Right hindlimb (tissue), 1 donor: ENCODE measurements at places on chromosomes 3 and 15.
A peak's percentile ranks its signal among the peaks of the same experiment; 100 is the strongest.

DNA sequence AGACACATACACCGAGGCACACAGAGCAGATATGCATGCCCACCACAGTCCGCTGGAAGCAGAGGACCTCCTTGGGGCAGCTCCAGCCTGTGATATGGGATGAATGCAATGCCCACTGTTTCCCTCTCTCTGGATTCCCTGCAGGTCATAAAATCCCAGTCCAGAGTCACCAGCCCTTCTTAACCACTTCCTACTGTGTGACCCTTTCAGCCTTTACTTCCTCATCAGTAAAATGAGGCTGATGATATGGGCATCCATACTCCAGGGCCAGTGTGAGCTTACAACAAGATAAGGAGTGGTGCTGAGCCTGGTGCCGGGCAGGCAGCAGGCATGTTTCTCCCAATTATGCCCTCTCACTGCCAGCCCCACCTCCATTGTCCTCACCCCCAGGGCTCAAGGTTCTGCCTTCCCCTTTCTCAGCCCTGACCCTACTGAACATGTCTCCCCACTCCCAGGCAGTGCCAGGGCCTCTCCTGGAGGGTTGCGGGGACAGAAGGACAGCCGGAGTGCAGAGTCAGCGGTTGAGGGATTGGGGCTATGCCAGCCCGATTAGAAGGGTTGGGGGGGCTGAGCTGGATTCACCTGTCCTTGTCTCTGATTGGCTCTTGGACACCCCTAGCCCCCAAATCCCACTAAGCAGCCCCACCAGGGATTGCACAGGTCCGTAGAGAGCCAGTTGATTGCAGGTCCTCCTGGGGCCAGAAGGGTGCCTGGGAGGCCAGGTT is at the start of gene GNAT1:
Gene GNAT1 (plus strand): TSS at position 675 of the 725 bp plus-strand sequence. CDS start 116 bp downstream, outside the sequence.
- DNase-seq, result peak; percentile 32

DNA sequence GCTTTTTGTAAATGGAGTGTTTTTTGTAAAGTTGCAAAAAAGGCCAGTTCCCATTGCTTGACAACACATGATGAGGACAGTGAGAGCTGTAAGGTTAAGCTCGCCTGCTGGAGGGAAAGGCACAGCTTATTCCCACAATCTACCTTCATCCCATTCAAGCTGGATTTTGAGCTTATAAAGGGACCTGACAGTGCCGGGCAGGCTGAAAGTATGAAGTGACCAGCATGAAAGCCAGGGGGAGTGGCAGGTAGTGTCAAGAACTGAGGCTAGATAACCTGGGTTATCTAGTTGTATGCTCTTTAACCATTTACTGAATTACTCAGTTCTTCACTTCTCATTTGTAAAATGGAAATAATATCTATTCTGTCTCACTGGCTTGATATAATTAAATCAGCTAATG is 52.3 kb upstream of the KPNA4 start:
- no peak for DNase-seq

- DNase-seq, result peak; percentile 71
Observed at GRCh38 chr15:82081914-82082762, 36.3 kb upstream of the MEX3B start.

DNA sequence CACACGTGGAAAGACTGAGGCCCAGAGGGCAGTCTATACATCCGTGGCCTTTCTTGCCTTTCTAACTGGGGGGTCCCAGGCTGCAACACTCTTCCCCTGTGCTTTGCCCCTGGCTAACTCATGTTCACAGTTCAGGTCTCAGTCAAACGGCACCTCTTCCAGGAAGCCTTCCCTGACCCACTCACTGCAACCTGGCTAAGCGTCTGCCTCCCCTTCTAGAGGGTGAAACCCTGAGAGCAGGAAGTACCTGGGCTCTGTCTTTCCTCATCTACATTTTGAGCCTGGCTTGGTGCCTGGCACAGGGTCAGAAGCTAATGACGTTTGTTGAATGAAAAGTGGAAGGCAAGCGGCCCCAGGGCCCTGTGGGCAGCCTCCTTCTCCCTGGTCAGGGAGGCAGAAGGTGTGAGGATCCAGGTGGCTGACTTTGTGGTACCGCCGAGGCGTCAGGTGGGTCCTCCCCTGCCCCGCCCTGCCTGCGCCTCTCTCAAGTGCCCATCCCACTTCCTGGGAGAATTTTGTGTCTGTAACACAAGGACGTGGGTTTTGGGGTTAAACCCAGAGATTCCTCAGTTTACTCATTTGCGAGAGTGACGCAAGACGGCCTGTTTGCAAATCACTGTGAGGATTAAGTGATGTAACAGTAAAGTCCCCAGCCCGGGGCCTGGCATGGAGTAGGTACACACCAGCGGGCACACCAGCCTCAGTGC is 32.1 kb downstream of the DNASE1L3 start:
- DNase-seq, result no peak

- DNase-seq, result no peak
Observed at GRCh38 chr3:33377931-33378330, 62.3 kb downstream of the UBP1 start.

DNA sequence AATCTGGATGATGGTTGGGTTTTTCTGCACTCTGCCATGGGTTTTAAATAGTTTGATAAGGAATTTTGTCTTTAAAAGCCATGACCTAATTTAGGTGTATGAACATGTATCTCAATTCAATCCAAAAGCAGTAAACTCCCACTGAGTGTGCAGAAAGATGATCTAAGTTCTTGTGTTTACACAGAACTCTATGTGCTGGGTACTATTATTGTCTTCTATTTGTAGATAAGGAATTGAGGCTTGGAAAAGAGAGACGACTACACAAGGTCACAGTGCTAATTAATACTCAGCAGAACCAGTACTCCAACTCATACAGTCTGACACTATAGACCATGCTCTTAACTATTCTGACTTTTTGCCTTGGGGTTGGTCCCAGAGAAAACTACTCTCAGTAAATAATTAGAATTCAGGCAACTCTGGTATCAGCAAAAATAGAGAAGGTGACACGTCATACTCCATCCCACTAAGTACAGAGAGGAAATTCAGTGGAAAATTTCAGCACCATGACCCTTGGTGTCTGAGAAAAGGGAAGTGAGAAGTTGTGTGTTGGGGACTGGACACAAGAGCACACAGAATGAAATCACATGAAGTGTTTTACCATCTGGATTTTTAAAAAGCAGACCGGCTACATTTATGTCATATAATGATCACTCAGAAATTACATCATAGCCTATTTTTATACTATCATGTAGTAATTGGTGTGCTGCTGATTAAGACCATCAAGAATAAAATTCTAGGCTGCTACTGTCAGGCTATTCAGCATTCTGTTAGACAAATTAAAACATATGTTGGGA is 18.3 kb upstream of the MYH15 start:
- DNase-seq, result no peak

GRCh38 chr3:40173227-40173721 is 136.2 kb upstream of the EIF1B start:
- no peak for DNase-seq

GRCh38 chr3:10090179-10090578 is 17.9 kb downstream of the FANCD2OS start:
- DNase-seq, result no peak

DNA sequence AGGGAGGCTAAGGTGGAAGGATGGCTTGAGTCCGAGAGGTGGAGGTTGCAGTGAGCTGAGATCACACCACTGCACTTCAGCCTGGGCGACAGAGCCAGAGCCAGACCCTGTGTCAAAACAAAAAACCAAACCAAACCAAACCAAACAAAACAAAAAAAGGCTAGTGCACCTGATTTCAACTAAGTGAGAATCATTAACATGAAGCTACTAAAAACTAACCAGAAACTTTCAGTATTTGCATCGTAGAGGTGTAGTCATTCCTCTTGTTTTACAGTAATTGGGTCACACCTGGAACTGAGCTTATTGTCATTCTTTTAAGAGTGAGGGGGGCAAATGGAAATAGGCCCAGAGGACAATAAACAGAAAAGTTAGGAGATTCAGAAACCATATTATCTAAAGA is 58.5 kb downstream of the ST6GAL1 start:
- DNase-seq, result no peak

DNA sequence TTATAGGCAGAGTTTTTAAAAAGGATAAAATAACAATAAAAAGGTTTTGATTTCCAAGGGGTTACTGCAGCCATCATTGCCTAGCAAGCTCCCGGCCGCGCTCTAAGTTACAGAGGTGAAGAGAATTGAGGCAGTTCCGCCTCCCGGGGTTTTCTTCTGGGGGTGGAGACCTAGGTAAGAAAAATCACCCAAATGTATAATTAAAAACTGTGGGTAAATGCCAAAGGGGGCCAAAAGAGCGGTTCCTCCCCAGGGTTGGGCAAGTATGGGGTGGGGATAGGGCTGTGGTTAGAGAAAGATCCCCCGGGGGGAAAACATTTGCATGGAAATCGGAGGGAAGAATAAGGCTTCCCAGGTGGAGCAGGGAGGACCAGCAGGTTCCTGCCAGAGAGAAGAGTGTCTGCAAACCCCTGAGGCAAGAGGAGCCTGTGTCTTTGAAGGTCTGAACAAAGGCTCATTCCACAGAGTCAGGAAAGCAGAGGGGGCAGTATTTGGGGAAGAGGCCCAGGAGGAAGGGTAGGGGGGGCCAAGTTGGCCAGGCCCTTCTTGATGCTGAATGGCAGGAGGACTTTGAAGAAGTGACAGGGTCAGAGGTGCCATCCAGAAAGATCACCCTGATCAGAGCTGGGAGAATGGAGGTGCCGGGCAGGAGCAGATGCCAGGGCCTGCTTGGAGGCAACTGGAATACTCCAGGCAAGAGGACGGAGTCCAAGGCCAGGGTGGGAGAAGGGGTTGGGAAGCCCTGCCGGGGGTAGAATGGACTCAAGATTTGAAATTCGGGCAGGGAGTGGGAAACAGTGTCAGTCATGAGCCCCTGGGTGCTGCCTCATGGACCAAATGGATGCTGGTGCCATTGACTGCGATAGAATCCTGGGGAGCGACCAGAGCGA is 152.9 kb upstream of the RGMA start:
- no peak for DNase-seq

GRCh38 chr3:4722103-4722502 is 229.0 kb downstream of the ITPR1 start:
- no peak for DNase-seq

DNA sequence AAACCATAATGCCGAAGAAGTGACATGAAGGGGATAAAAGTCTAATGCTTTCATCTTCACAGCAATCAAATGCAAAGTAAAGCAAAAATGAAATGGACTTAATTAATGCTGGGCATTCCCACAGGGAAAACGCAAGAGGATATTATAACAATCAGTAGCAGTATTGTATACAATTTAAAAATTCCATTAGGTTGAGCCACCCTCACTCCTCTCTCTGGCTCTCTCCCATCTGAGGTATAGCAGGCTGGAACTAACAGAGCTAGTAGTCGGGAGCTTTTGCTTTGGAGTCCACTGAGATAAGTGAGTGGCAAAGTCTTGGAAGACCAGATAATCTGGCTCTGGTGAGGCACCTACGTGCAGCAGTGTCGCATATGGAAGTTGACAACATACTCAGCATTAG is 33.9 kb downstream of the DET1 start:
- no peak for DNase-seq

GRCh38 chr3:3015185-3016089 is 94.7 kb downstream of the IL5RA start:
- DNase-seq, result peak; percentile 35

GRCh38 chr3:171375666-171376595 is 84.3 kb downstream of the TNIK start:
- DNase-seq, result no peak

- DNase-seq, result peak; percentile 29
Observed at GRCh38 chr3:30440880-30441279, 165.5 kb upstream of the TGFBR2 start.

DNA sequence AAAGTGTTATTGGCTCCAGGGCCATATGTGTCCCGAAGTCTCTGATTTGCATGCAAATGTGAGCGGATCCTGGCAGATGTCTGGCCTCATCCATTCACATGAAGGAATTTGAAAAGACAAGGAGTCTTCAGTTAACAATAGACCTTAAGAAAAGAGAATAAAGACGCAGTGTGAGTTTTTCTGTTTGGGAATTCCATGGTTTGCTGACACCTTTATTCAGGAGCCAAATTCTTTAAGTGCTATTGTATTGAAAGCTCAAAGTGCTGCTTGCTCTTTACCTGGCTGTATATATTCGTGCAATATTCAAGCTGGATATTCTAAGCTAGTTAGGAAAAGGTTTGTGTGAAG is 2.2 kb downstream of the LRRN1 start:
- no peak for DNase-seq

DNA sequence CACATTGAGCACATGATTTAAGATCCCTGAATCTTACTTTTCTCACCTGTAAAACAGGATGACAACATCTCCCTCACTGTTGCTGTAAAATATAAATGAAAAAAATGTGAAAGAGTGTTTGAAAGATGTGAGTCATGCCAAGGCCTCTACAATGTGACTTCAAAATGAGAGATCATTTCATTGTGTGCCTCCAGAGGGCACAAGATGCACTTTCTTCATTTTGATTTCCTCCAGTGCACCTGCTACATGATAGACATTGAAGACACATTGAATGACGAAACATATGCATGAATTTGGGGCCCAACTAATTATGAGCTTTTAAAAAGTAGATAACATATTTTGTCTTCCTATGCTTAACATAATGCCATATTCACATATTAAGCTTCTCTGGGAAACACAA is 170.3 kb downstream of the MOBP start:
- DNase-seq, result no peak

GRCh38 chr3:98800401-98800800 is 37.3 kb downstream of the ST3GAL6 start:
- no peak for DNase-seq

GRCh38 chr3:185645596-185646381 is 59.7 kb downstream of the SENP2 start:
- no peak for DNase-seq

GRCh38 chr3:38600551-38600950 is 48.9 kb downstream of the SCN5A start:
- peak; percentile 1 for DNase-seq

DNA sequence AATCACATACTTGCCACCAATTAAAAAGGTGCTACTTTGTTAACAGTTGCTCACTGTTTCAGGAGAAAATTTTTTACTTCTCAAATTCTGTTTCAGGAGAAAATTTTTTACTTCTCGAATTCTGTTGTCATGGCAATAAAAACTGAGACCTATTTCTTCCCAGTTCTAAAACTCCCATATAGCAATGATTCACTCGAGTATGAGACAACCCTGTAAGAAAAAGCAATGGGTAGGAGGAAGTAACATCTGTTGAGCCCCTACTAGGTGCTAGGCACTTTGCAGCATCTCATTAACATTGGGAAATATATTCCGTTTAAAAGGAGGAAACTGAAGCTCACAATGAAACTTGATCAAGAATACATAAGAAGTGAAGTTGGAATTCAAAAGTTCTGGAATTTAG is 35.1 kb upstream of the IGSF11 start:
- no peak for DNase-seq

DNA sequence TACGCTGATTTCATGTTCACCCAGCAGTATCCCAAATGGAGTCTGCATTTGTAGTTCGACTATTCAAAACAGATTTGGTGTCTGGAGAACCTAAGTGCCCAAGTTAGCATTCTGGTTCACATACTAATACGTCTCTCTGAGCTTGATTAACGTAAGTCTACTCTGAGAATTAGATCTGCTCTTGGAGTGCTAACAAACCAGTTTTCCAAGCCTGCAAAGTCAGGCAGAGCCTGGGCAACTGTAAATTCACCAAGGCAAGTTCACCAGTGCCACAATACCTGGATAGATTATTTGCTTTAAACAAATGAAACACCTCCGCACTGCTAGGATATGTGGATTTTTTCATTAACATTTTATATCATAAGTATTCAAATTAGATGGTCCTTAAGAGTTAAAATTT is 912.6 kb downstream of the ROBO1 start:
- no peak for DNase-seq

- no peak for DNase-seq
Observed at GRCh38 chr3:22231061-22231460, 480.1 kb upstream of the ZNF385D start.

- no peak for DNase-seq
Observed at GRCh38 chr3:16741103-16741758, 136.0 kb upstream of the DAZL start.

- no peak for DNase-seq
Observed at GRCh38 chr3:22063500-22063899, 312.5 kb upstream of the ZNF385D start.
